ENCODE measurements at places on chromosomes 7 and 10.

DNA sequence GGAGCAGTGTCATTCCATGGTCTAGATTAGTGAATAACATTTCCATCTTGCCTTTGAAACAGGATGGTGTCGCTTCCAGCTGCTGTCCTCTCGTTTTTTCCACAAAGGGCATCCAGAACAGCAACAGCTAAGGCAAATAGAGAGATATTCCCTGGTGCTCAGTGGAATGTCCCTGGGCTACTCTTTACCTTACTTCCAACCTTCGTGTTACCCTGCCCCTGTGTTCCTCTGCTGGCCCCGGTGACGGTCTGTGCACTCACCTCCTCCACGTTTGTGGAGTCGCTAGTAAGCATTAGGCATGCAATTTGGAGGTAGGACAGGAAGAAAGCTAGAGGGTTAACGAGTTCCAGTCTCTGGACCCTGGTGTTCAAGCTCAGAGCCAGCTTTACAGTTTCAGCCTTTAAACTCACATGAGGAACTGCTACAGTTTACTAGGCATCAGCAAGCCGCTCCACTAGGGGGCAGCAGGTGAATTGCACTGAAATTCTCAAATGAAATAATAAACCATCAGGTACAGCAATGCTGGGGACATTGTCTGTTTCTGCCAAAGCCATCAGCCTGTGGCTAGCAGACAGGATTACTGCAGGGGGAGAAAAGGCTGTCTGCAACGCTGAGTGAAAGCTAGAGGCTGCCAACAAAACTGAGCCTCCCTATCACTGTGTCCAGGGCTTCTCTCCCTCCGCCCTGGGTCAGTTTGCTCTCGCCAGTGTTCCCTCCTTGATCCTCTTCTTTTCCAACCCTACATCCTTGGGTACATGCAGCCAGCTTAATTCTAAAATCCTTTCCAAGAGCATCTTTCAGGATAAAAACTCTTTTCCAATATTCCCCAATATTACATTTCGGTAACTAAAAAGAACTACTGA, 9.0 kb downstream of the MRPL32 start:
- peak; percentile 38 for DNase-seq

GRCh38 chr10:17155826-17156225, 26.2 kb upstream of the CUBN start:
- no peak for DNase-seq

DNA sequence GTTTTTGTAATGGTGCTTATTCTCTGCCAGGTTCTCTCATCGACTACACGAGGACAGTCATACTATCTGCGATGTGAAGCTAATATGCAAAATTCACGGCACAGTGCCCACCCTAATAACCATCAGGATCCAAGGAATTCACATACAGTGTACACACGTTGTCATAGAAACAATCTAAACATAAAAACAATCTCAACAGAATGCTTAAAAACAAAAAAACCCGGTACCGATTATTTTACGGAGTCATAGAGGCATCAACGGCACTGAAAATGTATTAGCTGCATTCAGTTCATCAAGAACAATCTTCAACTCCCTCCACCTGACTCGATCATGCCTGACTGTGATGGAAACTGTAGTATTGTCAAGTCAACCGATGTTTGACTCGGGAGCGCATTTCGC, 628 bp downstream of the MRPS33 start:
- peak; percentile 19 for DNase-seq

GRCh38 chr7:113775401-113775800, 143.4 kb downstream of the PPP1R3A start:
- DNase-seq = no peak

DNA sequence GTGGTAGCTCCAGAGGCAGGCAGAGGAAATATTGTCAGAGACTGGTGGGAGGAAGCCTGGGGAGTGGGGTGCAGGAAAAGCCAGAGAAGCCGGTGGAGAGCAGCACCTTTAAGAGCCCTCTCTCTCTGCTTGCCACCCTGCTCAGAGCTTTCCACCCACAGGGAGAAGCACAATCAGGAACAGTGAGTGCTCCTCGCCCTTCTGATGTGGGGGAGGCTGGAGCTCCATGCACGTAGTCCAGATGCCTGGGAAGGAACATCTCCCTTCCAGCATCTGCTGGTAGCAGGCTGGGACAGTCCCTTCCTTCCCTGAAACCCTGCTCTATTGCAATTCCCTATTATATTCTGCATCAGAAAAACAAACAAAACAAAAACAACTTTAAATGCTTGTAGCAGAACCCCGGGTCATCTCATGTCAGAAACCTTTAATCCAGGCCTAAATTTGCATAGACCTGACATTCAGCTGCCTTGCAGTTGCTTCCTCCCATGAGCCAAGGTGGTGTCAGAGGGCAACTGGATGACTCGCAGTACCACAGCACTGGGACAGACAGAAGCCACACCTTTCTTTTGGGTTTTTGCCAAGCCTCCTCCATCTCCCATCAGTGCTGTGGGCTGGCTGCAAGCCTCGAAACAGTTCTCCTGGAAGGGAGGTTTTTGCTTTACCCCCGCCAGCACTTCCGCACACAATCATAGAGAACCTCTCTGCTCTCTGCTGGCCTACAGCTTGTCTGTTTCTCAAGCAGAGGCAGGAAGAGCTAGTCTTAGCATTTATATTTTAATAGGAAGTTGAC, 13.1 kb downstream of the AVPI1 start:
- no peak for DNase-seq

- DNase-seq = no peak
Observed at GRCh38 chr10:131269776-131270460, 41.6 kb downstream of the TCERG1L start.

GRCh38 chr10:116457488-116457887, 29.8 kb downstream of the PNLIPRP3 start:
- DNase-seq = no peak

GRCh38 chr10:3494131-3494837, 290.7 kb downstream of the KLF6 start:
- no peak for DNase-seq

GRCh38 chr7:44637788-44638594, 31.6 kb downstream of the OGDH start:
- DNase-seq = peak; percentile 66

DNA sequence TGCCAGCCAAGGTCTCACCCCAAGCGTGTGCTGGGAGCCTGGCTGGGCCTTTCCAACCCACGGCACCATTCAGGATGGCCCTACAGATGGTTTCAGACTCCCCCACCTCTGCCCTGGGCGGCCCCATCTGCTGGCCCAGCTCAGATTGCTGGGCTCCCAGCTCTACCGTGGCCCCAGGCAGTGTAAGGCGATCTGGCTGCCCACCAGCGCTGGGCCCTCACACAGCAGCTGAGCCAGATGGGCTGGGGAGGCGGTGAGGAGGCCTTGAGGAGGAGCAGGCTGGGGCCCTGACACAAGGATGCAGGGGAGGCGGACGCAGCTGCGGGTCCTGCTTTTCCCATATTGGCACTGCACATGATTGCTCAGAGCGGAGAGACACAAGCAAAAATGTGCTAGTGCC, 162.8 kb downstream of the NRF1 start:
- DNase-seq = no peak

DNA sequence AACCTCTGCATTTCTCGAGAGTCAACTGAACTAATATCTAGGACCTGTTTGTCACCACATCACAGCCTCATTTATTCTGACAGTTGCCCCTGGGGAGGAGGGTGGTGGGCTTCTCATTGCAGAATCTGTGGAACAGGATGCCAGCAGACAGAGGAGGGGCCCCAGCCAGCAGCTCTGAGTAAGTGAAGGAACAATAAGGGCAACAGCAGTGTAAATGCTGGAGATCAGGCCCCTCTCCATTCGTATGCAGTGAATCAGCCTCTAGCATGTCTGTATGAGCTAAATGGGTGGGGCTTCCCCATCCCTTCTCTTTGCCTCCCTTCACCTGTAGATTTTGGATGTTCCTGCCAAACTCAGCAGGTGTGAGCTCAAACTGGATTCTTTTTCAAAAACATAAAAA, 7.7 kb upstream of the CPVL start:
- DNase-seq = no peak

DNA sequence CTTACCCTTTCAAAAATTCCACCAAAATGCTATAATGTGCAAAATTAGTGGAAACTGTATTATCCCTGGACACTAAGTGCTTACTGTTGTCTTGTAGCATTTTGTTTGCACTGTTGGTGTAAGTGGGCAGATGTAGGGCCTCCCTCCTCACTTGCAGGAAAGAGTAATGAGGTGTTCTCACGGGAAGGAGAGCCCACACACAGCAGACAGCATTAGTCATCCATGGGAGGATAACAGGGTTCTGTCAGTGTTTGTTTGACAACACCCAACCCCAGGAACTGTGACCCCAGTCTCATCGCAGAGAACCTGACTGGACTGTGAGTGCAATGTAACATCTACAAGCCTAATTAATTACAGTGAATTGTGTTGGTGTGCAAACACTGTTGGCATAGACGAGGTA, 58.7 kb upstream of the VSTM2A start:
- no peak for DNase-seq

- DNase-seq = no peak
Observed at GRCh38 chr10:92778091-92778490, 70.2 kb upstream of the EXOC6 start.

- no peak for DNase-seq
Observed at GRCh38 chr7:74672343-74672915, 14.9 kb downstream of the GTF2I start.

DNA sequence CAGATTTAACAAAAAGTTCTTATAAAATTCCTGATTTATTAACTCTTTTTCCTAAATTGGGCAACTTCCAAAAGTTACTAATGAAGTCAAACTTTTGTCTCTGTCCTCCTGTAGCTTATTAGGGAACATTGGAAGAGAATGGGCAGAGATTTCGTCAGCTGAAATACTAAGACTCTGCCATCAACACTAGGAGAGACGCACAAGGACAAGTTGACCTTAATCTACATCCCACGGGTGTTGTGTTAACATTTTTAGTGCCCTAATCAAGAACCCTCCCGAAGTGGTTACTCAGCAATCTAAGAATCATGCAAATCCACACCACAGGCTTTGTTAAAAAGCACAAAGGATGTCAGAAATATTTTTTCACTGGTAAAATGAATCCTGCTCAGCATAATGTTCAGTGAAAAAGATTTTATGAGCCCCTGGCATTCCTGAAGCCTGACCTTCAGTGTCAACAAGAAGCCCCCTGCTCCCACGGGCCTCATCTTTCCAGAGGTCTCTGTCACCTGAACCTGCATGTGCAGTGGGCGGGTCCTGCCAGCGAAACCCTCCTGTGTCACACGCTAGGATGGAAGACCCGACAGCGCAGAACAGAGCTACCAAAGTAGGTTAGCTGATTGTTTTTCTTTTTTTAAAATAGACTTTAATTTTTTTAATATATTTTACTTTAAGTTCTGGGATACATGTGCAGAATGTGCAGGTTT, 70.6 kb upstream of the AKR1E2 start:
- no peak for DNase-seq

DNA sequence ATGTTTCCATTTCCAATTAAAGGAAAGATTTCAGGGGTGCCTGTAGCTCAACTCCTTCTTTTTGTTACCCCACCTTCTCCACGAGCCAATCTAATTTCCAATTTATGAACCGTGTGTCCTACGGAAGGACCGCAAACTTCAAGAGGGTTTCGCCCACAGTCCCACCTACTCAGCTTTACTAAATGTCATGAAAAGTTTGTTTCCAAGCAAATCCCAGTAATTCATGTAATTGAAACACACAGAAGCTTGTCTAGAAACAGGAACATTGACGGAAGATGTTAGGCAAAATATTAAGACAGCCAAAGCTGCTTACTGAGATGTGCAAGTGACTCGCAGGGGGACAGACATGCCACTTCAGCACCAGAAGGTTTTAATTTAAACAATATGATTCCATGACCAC, 32.9 kb upstream of the LYZL1 start:
- no peak for DNase-seq

- no peak for DNase-seq
Observed at GRCh38 chr7:136078630-136079029, 101.5 kb upstream of the MTPN start.

DNA sequence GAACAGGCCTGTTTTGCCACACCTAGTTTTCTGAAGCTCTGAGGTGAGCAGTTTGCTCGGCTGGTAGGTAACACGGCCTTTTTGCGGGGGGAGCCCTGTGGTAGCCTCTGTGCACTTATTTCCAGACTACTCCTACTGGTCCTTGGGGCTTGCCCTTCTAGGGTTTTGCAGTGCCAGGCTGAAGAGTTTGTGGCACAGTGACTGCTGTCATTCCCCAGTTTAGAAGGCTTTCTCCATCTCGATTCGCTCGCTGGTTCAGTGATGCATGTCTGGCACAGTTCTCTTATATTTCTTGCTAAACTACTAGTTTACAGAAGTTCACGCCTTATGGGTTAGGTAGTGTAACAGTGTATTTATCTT, 711 bp downstream of the KIF20B start:
- DNase-seq = no peak

DNA sequence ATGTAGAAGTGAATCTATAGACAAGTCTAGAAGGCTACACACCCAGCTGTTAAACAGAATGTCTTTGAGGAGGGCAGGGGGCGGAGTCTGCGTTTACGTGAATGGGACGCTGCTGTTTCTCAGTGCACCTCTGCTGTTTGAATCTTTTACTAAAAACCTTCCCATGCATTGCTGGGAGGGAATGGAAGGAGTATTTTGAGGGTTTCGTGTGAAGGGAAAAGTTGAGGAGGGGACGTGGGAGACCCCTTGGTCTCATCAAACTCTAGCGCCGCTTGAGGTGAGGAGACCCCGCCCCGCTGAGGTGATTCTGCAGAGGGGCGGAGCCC, 492 bp upstream of the VCL start:
- DNase-seq = no peak

DNA sequence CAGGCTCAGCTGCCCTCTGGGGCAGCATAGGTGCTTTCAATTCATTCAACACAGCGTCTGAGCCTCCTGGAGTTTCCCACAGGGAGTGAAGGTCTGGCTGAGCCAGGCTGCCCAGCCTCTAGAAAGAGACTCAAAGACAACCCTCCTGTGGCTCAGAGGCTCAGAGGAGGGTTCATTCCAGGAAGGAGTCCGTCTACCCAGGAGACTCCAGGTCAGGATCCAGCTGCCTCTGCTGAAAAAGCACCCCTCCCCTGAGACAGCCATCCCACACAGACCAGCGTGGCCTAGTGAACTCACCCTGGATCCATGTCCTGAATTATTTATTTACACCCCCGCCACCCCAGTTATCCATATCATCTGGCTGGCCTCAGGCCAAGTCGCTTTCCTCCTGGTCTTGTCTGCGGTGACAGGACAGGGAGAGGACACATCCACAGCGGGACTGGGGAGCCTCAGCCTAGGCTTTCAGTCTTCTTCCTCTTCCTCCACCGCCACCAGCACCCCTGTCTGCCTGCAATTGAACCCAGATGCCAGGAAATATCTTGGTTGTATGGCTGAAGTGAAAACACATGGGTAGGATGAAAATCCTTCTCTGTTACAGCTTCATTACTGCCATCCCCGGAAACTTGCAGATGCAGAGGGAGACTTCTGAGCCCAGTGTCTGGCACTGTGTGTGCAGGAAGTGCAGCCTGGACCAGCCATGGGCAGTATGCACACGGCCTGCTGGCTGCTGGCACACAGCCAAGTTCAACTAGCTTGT, 44.0 kb upstream of the COL13A1 start:
- peak; percentile 61 for DNase-seq

Measured in AG09319 (cell line).